AG04450 (cell line): ENCODE measurements at places on chromosomes 2 and 18. TPM values are rescaled to one million over a fixed set of nuclear protein-coding genes. Genes with fewer than 3 reads are reported as not detected.

- no peak for DNase-seq
These were observed 8.6 kb upstream of the PLB1 start for GRCh38 chr2:28487258-28487657.

DNA sequence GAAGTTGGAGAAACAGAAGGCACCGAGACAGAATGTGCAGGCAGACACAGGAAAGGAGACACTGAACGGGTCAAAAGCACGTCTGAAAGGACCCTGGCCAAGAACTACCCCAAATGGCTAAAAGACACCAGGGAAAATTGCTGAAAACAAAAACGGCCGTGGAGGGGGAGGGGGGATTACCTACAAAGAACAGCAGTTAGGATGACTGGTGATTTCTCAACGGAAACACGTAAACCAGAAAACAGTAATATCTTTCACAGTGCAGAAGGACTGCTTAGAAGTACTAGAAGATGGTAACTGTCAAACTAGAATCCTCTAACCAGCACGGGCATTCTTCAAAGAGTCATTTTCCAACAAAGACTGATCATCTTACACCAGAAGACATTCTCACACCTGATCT lies 142.6 kb downstream of the HDAC4 start:
- DNase-seq = no peak

- no peak for DNase-seq
These were observed 55.3 kb upstream of the SERPINE2 start for GRCh38 chr2:224094413-224094812.

- peak; percentile 32 for DNase-seq
These were observed 111.3 kb downstream of the PLCL1 start for GRCh38 chr2:197915548-197916265.

GRCh38 chr2:10151462-10151861 lies 28.9 kb downstream of the RRM2 start:
- DNase-seq = no peak

Gene ASPRV1
- polyA plus RNA-seq = 0.06 and 0.11 TPM in 2 replicates

Gene LYG1
- polyA plus RNA-seq = 0.52 and 0.86 TPM in 2 replicates

Gene HTR2B
- 1.2 TPM in 2 replicates for polyA plus RNA-seq

Gene TM4SF20
- 0.82 and 1.1 TPM in 2 replicates for polyA plus RNA-seq

Gene SRD5A2
- not detected in 2 replicates for polyA plus RNA-seq
